A549 (cell line): ENCODE measurements at places on chromosomes 7 and 10.

DNA sequence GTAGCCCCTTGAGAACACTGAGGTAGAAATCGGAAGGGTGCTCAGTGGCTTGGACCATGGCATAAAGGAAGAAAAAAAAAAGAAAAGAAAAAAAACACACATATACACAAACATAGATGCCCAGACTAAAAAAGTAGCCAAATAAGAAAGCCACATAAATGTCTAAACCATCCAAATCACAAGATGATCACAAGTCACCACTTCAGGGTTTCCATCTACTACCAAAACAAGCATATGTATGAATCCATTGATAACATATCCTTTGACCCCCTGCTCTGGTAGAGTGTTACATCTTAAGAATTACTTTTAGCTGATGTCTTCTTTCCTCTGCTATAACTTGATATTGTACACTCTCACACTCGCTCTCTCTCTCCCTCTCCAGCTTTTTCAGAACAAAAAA is 245.9 kb downstream of the AHR start:
- no peak for DNase-seq

GRCh38 chr10:106185951-106186350 is 978.6 kb downstream of the SORCS1 start:
- DNase-seq = no peak

- DNase-seq = peak; percentile 32
These were observed at the start of gene JCAD for GRCh38 chr10:30059209-30060107. Gene JCAD, minus strand, starts transcription at chr10:30059586. Its CDS starts 11,774 bp downstream, at chr10:30047812.

DNA sequence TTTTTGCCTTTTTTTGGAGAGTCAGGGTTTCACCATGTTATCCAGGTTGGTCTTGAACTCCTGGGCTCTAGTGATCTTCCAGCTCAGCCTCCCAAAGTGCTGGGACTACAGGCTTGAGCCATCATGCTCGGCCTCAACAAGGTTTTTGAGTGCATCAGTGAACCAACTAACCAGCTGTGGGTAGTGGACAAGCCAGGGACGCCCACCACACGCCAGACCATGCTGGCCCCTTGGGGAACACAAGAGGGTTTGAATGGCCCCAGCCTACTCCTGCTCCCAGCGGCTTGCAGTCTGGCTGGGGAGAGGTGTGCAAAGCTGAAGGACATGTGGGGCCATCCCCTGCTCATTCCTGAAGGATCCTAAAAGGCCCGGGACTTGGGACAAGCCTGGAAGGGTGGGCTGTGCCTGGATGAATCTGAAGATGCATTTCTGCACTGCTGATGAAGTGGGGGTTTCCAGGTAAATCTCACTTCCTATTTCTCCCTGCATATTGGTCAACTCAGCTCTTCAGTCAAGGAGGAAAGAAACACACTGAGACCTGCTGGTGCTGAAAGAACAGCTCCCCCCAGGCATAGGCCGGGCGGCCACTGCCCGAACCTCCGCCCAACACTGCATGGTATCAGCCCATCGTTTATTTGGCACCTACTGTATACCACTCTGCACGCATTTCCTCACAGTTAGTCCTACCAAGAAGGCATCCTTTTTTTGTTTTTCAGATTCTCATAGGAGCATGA is 6.9 kb downstream of the MMD2 start:
- DNase-seq = no peak

GRCh38 chr7:31106303-31107105 is 54.4 kb downstream of the ADCYAP1R1 start:
- no peak for DNase-seq

- DNase-seq = no peak
These were observed 92.4 kb downstream of the CTTNBP2 start for GRCh38 chr7:117780832-117781231.

GRCh38 chr7:69517985-69518704 is 80.1 kb upstream of the AUTS2 start:
- no peak for DNase-seq

DNA sequence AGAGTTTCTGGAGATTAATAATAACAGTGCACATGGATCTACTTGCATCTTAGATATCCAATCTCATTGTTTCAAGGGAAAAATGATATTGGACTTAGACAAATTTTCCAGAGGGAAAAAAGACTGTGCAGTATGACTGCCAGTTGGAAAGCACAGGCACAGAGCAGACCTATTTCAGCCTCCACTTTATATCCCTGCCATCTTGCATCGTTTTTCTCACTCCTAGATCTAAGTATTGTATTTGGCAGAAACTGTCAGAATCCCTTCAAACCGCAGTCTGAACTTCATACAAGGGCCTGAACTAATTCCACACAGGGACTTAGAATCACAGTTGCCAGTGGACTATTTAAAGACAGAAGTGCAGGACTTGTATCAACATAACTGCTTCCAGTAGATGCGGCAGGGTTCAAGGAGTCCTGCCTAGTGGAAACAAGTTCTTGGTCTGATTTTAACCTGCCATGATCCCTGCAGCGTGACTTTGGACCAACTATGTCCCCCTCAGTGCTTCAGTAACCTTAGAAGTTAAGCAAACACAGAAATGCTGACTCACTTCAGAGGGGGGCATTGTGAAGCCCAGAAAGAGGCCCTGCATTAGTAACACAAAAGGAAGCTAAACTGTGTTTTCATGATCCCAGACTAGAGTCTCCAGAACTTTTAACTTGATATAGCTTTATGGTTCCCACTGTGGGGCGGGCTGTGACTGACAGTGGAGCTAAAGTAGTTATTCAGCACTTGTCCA is 95.7 kb upstream of the PALS2 start:
- DNase-seq = peak; percentile 63

- DNase-seq = no peak
These were observed 5.2 kb downstream of the CSTF2T start for GRCh38 chr10:51694086-51694768.

GRCh38 chr7:134246761-134247160 is 70.0 kb downstream of the SLC35B4 start:
- DNase-seq = no peak

- peak; percentile 34 for DNase-seq
These were observed 11.0 kb downstream of the RASGEF1A start for GRCh38 chr10:43255634-43256431.

- DNase-seq = no peak
These were observed 358.8 kb downstream of the BBS9 start for GRCh38 chr7:33487998-33488682.

- DNase-seq = no peak
These were observed 100.8 kb downstream of the C10orf90 start for GRCh38 chr10:126569513-126570244.

DNA sequence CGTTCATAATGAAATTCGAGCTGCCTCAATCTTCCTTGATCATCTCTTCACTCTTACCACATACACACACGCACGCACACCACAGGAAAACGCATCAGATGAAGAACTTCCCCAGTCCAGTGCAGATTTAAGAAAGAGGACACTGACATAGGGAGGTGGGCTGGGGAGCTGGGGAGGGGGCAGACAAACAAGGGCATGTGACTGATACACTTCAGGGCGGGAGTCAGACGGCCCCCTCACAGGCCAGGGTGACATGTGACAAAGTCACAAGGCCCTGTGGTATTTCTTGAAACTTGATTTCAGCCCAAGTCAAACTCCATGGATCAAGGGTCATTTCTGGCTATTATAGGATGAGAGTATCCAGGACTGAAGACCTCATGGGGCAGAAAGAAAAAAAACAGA is 82.6 kb downstream of the KCNMA1 start:
- no peak for DNase-seq

GRCh38 chr7:135128931-135129330 is 18.9 kb upstream of the TMEM140 start:
- no peak for DNase-seq

GRCh38 chr10:28922127-28922526 is 244.8 kb downstream of the BAMBI start:
- peak; percentile 66 for DNase-seq

DNA sequence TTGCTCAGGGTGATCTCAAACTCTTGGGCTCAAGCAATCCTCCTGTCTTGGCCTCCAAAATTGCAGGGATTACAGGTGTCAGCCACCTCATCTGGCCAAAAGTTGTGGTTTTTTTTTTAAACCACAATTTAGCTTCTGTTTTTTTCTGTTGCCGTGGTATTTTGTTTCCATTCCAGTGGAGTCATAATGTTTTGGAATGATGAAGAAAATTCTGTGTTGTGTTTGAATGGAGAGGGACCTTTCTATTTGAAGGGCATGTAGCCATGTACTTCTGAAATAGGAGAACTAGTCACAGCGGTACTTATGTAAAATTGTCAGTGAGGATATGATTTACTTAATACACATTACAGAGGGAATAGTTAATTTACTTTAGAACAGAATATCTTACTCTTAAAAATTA is 201.3 kb downstream of the ARL4A start:
- no peak for DNase-seq

GRCh38 chr10:132434405-132435005 is 37.5 kb downstream of the PWWP2B start:
- DNase-seq = peak; percentile 59

DNA sequence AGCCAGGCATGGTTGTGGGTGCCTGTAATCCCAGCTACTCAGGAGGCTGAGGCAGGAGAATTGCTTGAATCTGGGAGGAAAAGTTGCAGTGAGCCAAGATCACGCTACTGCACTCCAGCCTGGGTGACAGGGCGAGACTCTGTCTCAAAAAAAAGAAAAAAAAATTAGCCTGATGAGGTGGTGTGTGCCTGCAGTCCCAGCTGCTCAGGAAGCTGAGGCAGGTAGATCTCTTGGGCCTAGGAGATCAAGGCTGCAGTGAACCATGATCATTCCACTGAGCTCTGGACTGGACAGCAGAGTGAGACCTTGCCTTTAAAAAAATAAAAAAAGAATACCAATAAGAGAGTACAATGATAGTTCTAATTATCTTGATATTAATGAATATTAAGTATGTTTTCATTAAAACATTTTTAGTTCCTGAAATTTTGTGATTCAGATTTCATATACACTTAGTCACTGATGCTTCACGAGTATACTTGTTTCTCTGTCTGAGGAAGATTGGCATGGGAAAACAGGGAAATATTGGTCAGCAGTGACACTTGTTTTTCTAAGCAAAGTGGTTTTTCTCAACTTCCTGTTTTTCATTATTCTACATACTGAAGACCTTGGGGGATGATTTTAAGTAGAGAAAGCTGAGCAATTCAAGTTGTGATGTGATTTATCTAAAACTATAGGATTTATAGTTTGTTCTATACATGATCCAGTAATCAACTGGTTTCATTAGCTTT is 76.8 kb downstream of the ADK start:
- DNase-seq = peak; percentile 28

- no peak for DNase-seq
These were observed 57.6 kb downstream of the MALSU1 start for GRCh38 chr7:23356726-23357125.

DNA sequence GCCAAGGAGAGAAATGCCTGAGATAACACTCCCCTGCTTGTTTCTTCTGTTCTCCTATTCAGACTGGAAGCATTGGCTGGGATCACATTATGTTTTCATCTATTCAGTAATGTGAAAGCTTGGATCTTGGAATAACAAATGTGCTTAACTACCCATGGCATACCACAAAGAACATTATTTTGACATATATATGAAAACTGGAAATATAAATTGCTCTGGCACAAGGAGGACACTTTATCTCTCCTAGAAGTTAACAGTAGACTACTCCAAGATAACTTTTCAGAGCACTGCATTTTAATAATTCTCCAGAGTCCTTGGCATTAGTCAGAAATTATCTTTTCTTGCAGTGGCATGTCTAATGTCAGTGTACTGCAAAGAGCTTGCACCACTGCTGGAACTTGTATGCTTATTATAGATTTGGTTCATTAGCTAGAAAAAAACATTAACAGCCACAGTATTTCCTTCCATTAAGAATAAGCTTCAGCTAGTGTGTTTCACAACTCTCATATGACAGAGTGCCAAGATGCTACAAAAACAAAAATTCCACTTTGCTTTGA is 169.3 kb upstream of the LRRN3 start:
- DNase-seq = no peak

- no peak for DNase-seq
These were observed 631.9 kb upstream of the ANKRD30A start for GRCh38 chr10:36493516-36493880.

DNA sequence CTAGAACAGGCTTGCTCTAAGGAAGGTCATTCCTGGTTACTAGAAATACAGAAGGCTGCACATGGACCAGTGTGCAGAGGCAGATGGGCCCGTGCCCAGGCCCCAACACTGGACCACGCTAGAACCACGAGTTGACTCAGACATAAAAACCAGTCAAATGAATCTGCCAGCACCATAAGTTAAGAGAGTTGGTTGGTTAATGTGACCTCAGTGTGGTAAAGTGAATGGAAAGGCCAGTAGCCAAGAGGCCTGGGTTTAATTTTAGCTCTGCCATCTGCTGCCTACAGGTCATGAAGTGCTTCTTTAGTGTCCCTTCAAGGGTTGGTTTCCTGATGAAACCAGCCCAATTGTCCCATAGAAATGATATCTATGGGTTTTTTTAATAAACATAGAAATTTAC is 329.6 kb upstream of the NRP1 start:
- DNase-seq = no peak

GRCh38 chr10:79407423-79407796 is 38.0 kb downstream of the ZCCHC24 start:
- DNase-seq = no peak

- no peak for DNase-seq
These were observed 20.2 kb upstream of the TRPV6 start for GRCh38 chr7:142905759-142906158.

DNA sequence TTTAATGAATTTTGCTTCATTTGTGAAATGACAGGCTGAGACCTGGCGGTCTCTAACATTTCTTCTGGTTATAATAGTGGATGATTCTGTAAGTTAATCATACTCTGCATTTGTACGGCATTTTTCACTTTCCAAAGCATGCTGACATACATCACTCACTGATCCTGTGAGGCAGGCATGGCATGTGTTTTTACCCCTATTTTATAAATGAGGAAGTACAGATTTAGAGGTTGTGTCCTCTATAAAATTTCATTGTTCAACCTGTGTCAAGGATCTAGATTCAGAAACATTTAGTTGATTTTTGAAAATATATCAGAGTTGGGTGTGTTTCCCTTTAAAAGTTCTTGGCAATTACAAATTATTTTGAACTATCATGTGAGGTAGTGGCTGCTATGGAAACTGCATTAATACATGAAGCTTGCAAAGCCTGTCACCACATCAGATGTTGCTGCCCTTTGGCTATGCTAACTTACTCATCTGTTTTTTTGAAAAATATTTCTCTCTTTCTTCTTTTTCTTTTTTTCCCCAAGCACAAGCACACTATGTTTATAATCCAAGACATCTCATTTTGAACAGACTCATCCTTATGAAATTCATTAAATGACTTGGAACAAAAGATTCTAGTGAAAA is 172.7 kb downstream of the GNAI1 start:
- DNase-seq = peak; percentile 36

DNA sequence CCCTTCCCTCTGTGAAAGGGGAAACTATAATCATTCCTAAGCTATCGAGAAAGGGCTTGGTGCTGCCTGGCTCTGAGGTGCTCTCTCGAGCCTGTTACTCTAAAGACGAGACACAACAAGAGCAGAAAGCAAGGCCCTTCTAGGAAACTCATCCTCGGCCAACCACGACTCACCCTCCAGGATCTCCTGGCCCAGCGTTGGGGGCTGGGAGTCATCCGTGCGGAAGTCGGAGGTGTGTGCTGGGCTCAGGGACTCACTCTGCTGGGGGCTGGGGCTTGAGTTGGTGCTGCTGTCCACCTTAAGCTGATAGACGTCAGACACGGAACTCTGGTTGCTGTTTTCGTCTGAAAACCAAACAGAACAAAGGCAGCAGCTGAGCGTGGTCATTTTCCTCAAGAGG is 17.6 kb upstream of the BAZ1B start:
- DNase-seq = no peak

- DNase-seq = no peak
These were observed 462 bp downstream of the KIAA1549 start for GRCh38 chr7:138980563-138981291.

GRCh38 chr7:137331378-137331777 is 12.2 kb downstream of the PTN start:
- DNase-seq = no peak

- DNase-seq = no peak
These were observed 939.4 kb downstream of the GATA3 start for GRCh38 chr10:8993864-8994263.
